ENCODE measurements at places on chromosomes 16 and 17.

DNA sequence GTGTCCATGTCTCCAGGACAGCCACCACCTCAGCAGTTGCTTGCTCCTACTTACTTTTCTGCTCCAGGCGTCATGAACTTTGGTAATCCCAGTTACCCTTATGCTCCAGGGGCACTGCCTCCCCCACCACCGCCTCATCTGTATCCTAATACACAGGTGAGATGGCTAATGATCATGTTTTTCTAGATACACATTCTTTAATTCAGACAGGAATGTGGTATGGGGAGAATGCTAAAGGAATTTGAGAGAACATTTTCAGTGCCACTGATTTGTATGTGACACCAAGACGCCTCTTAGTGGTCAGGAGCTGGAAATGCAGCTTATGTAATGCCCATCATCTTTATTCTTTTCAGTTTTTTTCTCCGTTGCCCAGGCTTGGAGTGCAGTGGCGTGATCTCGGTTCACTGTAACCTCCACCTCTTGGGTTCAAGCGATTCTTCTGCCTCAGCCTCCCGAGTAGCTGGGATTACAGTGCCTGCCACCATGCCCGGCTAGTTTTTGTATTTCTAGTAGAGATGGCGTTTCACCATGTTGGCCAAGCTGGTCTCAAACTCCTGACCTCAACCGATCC is 8.9 kb upstream of the RAPGEFL1 start:
- DNase-seq = no peak

GRCh38 chr17:73910821-73911515 is 266.7 kb upstream of the SDK2 start:
- DNase-seq = no peak

DNA sequence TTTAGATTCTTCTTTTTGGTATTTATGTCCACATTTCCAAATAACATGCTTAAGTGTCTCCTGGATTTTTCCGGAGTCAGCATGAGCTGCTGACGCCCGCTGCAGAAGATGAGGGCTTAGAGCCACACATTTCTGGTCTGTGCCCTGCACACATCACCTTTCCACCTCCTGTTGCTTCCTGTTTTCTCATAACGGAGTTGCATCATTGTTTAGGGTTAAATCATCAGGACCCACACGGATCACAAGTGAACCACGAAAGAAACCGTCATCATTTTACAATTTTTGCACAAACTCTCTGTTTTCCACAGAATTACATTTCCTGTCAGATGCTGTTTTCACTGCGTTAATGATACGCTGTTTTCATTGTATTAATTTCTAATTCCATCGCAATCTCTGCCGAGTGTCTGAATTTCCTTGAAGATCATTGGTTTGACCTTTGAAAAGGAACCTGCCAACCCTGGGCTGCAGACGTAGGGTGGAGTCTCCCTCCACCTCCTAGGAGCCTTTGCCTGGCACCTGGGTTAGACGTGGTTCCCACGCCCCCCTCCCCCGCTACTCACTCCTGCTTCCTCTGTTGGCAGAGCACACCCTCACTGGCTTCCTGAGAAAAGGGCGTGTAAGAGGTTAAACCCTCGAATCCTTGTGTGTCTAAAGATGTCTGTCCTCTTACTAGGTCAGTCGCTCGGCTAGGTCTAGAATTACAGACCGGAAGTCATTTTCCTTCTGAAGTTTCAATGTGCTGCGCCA is 68.2 kb downstream of the RNF213 start:
- no peak for DNase-seq

DNA sequence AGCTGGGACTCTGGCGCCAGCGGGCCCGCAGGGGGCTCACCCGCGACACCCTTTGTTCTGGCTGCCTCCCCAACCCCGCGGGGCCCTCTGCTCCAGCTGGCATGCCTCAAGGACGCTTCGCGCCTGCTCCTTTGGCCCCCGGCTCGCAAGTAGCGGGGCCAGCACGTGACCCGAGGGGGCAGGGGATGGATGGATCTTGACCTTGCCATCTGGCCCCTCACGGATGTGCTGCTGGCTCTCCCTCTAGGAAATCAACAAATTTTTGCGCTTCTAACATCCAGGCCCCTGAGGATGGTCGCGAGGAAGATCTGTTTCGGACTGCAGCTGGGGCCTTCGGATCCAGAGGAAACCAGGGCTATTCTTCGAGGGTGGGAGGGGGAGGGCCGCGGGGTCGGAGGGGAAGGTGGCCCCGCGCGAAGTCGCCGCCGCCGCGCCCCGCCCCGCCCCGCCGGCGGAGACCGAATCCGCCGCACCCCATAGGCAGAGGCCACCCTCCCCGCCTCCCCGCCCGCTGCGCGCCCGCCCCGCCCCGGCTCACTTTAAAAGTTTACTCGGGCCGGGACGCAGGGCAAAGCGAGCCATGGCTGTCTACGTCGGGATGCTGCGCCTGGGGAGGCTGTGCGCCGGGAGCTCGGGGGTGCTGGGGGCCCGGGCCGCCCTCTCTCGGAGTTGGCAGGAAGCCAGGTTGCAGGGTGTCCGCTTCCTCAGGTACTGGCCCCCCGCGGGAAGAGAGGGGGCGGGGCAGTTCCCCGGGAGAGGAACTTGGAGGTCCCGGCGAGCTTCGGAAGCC is at the start of gene ACSF2:
Gene ACSF2 (plus strand): TSS at position 537 of the 790 bp plus-strand sequence. CDS start 44 bp downstream, at position 581.
- peak; percentile 63 for DNase-seq

- no peak for DNase-seq
These were observed 46.1 kb downstream of the WSB1 start for GRCh38 chr17:27339836-27340550.

GRCh38 chr17:22270381-22270780 is 578.1 kb downstream of the KCNJ18 start:
- DNase-seq = no peak

GRCh38 chr17:82394278-82394677 is 22.7 kb downstream of the UTS2R start:
- DNase-seq = no peak

DNA sequence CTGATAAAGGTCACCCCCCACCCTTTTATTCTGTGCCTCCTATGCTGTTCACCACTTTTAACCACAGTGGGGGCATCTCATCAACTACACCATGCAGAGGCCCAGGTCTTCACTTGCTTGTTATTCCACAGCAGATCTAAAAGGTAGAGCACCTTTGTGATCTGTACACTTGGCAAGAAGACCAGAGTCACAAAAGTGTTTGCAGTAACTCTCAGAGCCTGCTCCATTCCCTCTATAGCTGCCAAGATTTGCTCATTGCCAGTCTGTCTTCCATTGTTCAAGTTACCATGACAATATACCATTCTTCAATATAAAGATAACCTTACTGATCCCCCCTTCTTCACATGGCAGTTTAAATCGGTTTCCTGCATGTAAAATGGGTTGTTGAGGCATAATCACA is 180.0 kb downstream of the TOX3 start:
- no peak for DNase-seq

GRCh38 chr16:3321816-3322215 is 16.5 kb downstream of the ZNF75A start:
- no peak for DNase-seq

GRCh38 chr16:65386672-65387071 is 264.8 kb upstream of the CDH11 start:
- no peak for DNase-seq

- no peak for DNase-seq
These were observed 4.2 kb downstream of the CD300LB start for GRCh38 chr17:74527081-74527480.

DNA sequence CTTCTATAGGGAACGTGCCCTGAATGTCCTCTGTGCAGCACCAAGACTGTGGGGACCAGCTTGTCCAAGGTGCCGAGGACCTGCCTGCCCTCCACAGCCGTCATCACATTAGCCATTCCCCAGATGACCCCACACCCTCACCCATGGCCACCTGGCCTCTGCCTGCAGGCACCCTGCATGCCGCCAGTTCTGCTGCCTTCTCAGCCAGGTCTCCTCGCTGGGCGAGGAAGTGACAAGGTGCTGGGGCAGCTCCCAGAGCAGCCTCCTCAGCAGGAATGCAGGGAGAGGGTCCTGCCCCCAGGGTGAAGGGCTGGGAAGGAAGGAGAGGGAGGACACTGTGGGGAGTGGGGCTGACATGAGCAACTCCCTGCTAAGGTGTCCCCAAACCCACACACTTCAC is 18.6 kb upstream of the C16orf78 start:
- DNase-seq = no peak

- no peak for DNase-seq
These were observed 58.1 kb upstream of the ADORA2B start for GRCh38 chr17:15886804-15887203.

DNA sequence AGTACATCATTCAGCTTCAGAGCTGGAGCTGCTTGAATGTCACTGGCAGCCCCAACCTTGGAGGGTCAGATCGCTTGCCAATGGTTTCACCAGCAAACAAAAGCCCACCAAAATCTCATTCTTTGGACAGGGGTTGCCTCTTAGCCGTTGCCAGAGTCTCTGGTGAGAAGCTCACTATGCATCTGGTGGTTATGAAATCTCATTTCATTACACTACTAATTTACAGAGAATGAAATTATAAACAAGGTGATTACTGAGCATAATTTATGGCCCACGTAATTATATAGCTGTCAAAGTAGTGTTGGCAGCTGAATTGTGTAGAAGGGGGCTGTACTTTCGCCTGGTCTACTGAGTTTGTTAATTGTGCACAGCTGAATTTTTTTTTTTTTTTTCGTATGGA is 688.9 kb upstream of the KIF2B start:
- no peak for DNase-seq

- no peak for DNase-seq
These were observed 934 bp upstream of the AOC2 start for GRCh38 chr17:42843358-42843934.

GRCh38 chr17:60845012-60845411 is 167.4 kb downstream of the BCAS3 start:
- no peak for DNase-seq

- DNase-seq = peak; percentile 27
These were observed 20.4 kb upstream of the WDR45B start for GRCh38 chr17:82668631-82669099.

- DNase-seq = no peak
These were observed 54.7 kb upstream of the CIBAR2 start for GRCh38 chr16:85166699-85167588.

DNA sequence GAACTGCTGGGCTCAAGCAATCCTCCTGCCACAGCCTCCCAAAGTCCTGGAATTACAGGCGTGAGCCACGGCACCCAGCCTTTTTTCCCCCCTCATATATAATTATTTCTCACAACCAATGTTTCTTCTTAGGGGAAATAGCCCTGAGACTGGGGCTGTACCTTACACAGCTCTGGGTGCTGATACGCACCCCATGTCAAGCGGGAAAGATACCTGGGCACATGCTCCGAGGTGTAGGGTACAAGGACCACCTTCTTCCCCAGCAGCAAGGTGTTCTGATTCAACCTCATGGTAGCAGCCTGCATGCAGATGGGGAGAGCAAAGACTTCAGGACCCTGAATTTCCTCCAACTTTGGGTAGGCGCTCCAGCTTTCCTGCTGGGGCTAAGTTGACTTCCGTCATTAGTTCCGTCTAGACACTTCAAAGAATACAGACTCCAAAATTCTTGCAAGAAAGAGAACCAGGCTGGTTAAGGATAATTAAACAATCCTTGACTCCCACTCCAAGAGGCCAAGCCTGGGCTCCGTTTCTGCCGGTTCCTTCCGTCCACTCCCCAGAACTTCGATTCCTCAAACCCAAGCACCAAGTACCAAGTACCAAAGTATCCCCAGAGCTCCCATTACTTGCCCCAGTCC is 619 bp downstream of the NAT9 start:
- no peak for DNase-seq

DNA sequence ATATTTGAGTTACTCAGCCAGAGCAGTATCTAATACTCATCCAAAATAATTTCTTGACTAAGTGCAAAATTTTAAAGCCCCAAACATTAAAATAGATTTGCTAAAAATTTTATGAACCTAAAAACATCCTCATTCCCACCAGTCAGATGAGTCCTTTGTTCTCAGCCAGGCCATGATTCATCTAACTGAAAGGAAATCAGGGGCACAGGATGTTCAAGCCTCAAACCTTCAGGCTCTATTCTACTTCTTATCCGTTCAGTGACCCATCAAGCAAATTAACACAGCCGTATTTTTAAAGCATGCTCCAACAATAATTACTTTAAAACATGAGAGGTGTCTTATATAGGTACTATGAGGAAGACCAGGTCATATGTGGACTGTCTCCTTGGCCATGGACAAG is 176.5 kb upstream of the MON1B start:
- DNase-seq = no peak

GRCh38 chr17:80861892-80862291 is 129.7 kb upstream of the CHMP6 start:
- DNase-seq = peak; percentile 61

DNA sequence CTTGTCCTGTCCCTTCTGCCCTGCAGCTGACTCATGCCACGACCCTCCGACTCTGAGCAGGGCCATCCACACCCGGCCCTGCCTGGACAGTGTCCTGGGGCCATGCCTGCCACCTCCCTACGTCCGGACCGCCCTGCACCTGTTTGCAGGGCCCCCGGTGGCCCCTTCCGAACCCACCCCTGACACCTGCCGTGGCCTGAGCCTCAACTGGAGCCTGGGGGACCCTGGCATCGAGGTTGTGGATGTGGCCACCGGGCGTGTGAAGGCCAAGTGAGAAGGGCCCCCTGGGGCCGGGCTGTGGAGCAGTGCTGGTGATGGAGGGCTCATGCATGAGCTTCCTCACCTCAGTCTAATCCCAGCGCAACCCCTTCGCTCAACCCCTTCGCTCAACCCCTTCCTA is 5.1 kb downstream of the ADAD2 start:
- no peak for DNase-seq

DNA sequence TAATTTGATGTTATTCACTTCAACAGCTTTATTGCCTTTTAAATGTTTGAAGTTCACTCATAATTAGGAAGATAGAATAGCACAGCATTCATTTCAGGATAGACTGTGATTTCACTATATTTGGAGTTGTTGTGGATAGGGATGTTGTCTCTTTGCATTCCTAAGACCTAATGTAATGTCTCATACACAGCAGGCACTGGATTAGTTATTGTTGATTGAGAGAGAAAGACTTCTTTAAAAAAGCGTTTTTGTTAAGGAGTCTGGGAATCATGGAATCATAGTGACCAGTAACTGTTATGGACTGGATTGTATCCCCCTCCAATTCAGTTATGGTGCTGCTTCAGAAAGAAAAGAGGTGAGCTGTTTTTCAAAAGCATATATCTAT is 122.0 kb downstream of the USP22 start:
- no peak for DNase-seq

DNA sequence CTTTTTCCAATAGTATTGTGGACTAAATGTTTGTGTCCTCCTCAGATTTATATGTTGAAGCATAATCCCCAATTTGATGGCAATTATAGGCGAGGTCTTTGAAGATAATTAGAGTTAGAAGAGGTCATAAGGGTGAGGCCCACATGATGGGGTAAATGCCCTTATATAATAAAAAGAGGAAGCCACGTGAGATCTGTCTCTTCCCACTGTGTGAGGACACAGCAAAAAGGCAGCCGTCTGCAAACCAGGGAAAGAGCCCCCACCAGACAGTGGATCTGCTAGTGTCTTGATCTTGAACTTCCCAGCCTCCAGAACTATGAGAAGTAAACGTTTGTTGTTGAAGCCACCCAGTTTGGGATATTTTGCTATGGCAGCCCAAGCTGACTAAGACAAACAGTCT is 76.0 kb downstream of the LYRM1 start:
- DNase-seq = no peak

GRCh38 chr17:69539274-69539673 is 124.8 kb downstream of the MAP2K6 start:
- no peak for DNase-seq
